Memory B cell (primary cell): ENCODE measurements at places on chromosomes 7 and 10.

DNA sequence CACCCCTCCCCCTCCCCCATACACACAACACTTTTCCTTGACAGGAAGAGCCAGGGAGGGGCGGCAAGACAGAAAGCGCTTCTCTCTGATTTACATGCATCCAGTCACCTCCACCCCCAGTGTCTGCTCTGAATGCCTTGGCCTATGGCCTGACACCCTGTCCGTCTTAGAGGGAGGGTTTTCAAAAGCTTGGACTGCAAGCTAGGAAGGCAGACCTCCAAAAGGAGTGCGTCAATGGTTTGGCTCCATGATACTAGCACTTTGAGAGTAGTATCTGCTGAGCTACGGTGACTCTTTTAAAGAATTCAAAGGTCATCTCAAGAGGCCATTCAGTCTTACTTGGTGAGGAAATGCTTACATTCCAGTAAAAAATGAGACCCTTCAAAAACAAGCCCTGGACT, 20.3 kb upstream of the PAX2 start:
- no peak for DNase-seq

DNA sequence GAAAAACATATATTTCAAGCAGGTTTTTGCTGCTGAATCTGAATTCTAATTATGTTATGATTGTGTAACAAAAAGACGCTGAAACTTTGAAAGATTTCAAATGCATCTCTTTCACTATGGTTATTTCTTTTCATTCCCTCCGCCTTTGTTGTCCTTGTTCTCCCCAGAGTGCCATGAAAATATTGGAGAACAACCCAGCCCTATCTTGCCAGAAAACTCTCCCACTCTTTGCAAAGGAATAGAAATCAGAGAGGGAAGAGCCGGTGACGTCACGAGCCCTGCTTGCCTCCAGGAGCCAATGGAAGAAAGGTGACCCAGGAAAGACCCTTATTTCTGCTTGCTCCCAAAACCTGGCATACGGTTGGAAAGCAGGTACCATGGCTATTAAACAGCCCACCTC, 3.4 kb downstream of the GFRA1 start:
- DNase-seq: no peak

DNA sequence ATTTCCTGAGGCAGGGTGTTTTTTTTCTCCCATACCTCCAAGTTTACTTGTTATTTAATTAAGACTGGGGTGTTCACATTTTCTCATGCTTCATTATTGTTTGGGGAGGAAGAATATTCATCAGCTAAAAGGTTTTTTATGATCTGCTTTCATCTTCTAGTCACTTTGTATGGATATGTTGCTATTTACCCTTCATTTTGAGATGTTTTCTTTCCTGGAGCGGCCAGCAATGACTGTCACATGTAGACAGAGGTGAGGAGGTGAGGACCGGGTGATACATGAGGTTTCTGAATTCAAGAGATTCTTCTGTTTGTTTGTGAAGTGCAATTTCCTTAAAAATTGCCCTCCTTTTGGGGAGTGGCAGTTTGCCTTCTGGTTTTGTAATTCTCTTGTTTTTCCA, 261.8 kb upstream of the BMPER start:
- DNase-seq: no peak

GRCh38 chr10:102596506-102596971, 47.7 kb upstream of the TRIM8 start:
- DNase-seq: peak; percentile 14

GRCh38 chr7:13963925-13964324, 25.5 kb downstream of the ETV1 start:
- DNase-seq: no peak

DNA sequence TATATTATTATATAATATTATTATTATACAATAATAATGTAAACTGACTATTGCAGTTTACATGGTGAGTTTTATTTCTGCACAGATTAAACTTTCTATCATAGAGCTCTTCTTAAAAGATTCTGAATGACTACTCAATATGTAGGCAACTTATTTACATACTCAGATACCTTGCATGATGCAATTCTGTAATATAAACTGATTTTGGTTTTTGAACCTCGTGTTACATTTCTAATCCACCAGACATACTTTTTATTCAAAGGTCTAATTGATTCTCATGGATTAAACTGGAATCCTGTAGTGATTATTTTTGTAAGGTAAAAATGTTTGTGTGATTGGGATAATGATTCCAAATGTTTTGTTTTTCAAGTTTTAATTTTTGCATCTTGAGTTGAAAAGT, 19.9 kb downstream of the SLC26A4 start:
- DNase-seq: no peak

GRCh38 chr7:143514487-143514886, 36.8 kb downstream of the TAS2R41 start:
- no peak for DNase-seq

DNA sequence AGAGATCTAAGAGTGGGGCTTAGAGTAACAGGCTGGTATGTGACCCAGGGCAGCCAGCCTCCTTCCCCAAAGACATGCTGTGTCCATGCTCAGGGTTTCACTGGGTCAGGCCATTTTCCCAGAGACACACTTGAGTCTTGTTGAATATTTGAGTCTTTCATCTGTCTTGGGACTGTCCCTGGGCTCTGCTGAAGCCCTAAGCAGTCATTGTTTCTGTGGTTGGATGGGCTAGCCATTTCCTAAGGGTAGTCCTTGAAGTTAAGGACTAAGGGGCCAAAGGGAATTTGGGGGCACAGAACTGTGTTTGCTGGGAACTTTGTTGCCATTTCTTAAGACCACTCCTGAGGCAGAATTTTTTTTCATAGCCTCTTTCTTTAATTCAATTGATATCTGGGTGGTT, 98.4 kb upstream of the SAMD8 start:
- DNase-seq: no peak

GRCh38 chr7:31478721-31479120, 35.2 kb upstream of the ITPRID1 start:
- no peak for DNase-seq

GRCh38 chr10:123556049-123556448, 110.1 kb upstream of the GPR26 start:
- no peak for DNase-seq

- DNase-seq: no peak
Observed at GRCh38 chr10:131833446-131834080, 67.2 kb upstream of the PPP2R2D start.

- no peak for DNase-seq
Observed at GRCh38 chr7:136063326-136063666, 86.1 kb upstream of the MTPN start.

- DNase-seq: no peak
Observed at GRCh38 chr7:151484971-151485707, 34.6 kb downstream of the RHEB start.

GRCh38 chr10:122495406-122496340, 34.3 kb downstream of the HTRA1 start:
- DNase-seq: no peak

- DNase-seq: no peak
Observed at GRCh38 chr7:135748770-135749169, at the start of gene FAM180A. FAM180A (minus strand) TSS chr7:135748813; CDS start chr7:135748580, 233 bp downstream.

- no peak for DNase-seq
Observed at GRCh38 chr7:34133983-34134782, 228.8 kb downstream of the BMPER start.

GRCh38 chr10:63767138-63767801, 246.1 kb downstream of the REEP3 start:
- no peak for DNase-seq

DNA sequence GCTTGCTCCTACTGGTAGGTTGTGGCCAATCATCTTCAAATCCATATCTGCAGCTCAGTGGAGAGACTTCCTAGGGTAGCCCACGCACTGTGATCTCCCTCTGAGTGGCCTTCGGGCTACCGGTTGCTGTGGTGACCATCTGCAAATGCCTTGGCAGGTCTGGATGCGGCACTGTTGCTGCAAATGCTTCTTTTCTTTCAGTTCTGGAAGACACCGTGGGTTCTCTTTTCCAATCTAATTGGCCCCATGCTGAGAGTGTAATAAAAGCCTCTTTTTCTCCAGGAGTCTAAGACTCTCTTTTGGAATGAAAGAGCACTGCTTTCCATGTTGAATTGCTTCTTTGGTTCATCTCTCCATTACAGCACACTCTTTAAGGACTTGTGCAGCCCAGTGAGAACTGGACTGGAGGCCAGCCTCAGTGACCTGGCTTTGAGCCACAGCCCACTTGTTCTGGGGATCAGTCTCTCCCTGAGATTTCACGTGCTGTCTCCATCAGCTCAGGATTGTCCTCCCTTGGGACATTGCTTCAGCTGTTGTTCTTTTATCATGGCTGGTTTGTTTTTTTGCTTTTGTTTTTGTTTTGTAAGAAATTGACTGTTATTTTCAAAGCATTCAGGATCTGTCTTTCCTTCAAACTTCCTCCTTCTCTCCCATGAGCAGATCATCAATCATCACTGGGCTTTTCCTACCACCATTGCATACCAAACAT, 286.6 kb downstream of the BMPER start:
- no peak for DNase-seq

GRCh38 chr7:156309016-156309620, 331.5 kb upstream of the RNF32 start:
- no peak for DNase-seq

- no peak for DNase-seq
Observed at GRCh38 chr10:33252324-33252723, 82.1 kb downstream of the NRP1 start.

GRCh38 chr7:17985473-17986239, 42.0 kb downstream of the PRPS1L1 start:
- no peak for DNase-seq

DNA sequence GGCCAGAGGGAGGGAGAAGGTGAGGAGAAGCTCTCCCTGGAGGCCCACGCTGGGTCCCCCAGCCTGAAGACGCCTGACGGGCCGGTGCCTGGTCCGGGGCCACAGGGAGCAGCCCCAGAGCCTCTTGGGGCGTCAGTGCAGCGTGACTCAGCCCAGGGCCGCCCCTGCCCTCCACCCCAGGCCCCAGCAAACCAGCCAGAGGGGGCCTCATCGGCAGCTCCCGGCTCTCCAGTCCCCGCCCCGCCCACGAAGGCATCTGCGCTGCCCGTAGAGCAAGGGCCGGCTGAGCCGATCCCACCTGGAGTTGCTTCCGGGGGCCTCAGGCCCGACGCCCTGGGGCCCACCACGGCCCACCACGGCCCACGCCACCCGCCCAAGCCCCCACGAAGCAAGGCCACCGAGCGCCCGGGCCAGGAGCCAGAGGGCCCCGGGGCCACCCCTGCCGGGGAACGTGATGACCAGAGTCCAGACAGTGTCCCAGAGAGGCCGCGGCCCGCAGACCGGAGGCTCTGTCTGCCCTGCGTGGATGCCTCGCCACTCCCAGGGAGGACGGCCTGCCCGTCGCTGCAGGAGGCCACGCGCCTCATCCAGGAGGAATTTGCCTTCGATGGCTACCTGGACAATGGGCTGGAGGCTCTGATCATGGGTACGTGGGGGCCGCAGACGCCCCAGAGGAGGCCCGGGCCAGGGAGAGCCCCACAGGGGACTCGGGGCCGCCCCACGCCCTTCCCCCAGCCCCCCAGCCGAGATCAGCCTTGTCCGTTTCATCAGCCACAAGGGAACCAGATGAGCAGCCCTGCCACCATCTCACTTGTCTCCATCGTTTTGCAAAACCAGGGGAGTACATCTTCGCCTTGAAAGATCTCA, 31.2 kb upstream of the UTF1 start:
- DNase-seq: no peak

DNA sequence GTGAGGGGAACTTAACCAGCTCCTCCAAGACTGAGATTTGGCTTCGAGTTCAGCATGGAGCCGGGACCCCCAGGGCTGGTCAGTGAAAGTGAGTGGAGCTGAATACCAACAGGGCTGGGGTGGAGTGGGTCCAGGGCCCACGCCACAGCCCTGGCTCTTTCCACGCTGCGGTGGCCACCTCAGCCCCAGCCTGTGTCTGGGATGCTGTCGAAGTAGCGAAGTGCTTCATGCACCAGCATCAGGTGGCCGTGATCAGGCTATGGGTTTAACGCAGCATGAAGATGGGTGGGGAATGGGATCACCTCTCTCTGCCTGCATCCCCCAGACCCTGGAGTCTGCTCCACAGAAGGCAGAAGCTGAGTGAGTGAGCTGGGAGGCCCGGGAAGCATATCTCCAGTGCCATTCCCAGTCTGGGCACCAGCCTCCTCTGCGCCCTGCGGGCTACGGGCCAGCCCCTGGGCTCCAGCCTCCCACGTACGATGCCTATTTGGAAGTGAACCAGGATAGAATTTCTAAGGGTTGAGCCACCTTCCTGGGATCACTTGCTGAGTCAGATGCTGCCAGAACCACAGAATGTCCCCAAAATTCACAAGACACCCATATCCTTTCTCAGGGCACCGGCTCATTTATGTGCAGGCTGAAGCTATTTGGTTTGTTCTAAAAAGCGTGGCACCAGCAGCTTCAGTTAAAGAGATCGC, 131.1 kb upstream of the CHST15 start:
- no peak for DNase-seq

DNA sequence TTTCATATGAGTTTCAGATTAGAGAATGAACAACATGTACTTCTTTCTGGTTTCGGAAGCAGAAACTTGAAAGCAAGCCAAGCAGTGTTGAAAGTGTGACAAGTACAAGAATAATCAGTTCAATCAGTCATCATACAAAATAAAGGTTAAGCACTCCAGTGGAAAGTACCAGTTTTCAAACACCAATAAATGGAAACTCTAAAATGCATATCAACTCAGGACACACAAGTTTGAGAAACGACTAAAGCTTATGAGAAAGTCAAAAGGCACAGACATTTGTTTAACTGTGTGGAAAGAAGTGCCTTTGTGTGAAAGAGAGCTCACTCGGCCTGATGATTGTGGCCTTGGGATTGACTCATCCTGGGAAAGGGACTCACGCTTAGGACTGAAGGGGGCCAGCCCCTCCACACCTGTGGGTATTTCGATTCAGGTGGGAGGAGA, 60.6 kb upstream of the AKR1C1 start:
- DNase-seq: no peak

GRCh38 chr7:10239695-10240345, 733.9 kb upstream of the PHF14 start:
- no peak for DNase-seq

- no peak for DNase-seq
Observed at GRCh38 chr7:47647181-47647917, 65.4 kb upstream of the TNS3 start.

- DNase-seq: no peak
Observed at GRCh38 chr10:17232276-17232960, 4.4 kb downstream of the VIM start.

DNA sequence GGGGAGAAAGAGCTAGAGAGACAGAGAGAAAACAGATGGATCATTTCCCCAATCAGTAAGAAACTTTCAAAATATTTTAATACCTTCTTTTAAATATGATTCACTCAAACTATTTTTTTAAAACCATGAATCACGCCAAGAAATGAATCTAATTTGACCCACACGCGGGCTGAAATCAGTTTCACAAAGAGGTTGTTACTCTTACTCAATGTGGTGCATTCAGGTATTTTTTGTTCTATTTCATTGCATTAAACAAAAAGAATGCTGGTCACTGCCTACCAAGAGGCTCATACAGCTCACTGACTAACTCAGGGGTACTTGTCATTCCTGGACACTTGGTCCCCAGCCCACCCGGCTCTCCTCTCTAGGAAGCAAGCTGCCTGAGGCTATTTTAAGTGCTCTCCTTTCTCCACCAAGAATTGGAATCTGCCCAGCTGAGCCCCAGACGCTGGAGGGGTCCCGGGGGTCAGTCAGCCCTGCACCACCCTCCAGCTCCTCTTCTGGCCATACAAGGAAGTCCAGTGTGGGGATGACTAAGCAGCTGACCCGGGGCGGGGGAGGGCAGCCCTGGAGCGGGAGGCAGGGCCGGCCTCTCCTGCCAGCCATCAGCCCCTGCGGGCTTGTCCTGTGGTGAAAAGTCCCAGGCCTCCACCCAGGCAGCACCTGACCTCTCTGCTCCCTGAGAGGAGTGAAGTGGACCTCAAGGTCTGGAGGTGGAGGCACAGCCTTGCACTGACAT, 21.7 kb upstream of the PFKP start:
- DNase-seq: no peak

- no peak for DNase-seq
Observed at GRCh38 chr7:131550846-131551245, 5.6 kb downstream of the PODXL start.

- no peak for DNase-seq
Observed at GRCh38 chr7:20642166-20642565, 26.7 kb downstream of the ABCB5 start.
